ENCODE measurements at places on chromosomes 6 and 20.

DNA sequence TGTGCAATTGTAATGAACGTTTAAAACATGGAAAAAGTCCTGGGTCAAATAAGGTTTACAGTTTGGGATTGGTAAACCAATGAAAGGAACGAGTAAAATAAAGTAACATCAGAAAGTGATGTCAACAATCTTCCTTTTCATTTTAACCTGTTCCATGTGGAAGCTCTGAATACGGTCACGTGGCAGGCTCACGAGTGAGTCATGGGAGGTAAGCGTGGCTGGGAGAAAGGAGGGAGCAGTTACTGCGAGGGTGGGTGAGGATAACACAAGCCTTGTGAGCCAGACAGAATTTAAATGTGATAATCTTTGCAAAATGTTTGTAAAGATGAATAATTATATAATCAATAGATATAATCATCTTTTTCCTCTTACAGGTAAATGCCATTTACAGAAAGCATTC is 171.3 kb upstream of the HDAC2 start:
- DNase-seq, result no peak

- DNase-seq, result no peak
Measured at GRCh38 chr6:116386581-116387299, 16.0 kb downstream of the DSE start.

DNA sequence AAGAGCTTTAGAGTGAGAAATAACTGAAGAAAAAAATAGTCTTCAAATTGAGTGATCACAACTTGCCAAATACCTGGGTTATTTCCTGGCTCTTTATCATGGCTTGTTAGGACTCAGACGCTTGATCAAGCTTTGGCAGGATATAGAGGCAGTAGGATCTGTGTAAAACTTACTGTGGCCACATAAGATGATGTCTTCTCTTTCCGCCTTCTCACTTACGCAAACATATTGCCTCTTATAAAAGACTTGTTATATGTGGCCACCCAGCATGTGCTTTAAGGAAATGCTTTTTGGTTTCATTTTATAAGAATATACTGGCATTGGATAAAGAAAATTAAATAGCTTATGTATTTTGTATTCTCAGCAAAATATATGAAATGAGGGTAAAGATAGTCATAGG is 101.8 kb upstream of the AKIRIN2 start:
- DNase-seq, result no peak

- DNase-seq, result no peak
Measured at GRCh38 chr6:69987550-69987949, 121.2 kb downstream of the COL19A1 start.

DNA sequence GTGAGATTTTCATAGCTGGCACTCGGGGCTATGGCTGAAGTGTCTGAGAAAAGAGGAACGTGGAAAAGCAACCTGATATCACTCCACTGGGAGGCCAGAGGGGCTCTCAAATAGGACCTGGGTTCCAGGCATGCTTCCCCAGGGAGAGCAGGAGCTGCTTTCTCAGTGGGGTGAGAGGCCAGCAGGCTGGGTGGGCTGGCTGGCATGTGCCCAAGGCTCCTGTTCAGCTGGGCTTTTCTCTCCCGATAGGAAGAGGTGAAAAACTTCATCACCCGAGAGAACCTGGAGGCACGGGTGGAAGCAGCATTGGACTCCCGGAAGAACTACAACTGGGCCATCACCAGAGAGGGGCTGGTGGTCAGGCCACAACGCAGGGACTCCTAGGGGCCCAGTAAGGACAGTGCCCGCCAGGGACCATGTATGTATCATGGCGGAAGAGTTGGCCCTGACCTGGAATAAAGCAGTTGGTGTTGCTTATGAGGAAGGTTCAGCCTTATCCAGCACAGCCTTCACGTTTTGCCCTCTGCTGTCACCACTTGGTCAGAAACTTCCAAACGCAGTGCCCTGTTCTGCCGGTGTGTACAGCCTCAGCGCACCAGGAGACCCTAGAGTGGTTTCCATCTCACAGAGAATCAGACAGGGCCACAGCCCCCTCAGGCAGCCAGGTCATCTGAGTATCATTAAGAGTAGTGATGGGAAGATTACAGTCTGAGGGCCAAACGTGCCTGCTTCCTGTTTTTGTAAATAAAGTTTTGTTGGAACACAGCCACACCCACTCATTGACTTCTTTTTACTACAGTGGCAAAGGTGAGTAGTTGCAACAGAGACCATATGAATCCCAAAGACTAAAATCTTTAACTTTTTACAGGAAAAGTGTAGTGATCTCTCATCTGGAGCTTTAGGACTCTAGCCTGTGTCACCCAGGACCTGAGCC is 1.9 kb downstream of the MRPS26 start:
- DNase-seq, result no peak

DNA sequence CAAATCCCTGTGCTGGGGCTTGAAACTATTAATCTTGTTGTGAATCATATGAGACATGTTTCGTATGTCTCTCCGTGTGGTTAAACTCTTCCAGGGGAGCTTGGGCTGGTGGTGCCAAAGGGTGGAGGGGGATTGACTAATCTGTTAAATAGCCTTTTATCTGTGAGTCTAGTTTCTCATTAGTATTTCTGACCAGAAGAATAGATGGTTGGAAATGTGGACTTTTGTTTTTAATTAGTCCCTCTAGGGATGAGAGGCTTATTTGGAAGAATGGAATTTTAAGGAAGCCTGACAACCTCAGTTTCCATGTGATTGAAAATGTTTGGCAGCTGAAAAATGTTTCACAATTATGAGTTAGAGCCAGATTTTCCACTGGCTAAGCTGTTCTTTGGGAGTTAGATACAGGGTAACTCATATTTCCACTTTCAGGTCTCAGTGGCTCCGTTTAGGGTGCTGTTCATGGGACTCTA is 117.3 kb downstream of the BCKDHB start:
- DNase-seq, result no peak

GRCh38 chr20:63359937-63360849 is 956 bp downstream of the CHRNA4 start:
- no peak for DNase-seq

DNA sequence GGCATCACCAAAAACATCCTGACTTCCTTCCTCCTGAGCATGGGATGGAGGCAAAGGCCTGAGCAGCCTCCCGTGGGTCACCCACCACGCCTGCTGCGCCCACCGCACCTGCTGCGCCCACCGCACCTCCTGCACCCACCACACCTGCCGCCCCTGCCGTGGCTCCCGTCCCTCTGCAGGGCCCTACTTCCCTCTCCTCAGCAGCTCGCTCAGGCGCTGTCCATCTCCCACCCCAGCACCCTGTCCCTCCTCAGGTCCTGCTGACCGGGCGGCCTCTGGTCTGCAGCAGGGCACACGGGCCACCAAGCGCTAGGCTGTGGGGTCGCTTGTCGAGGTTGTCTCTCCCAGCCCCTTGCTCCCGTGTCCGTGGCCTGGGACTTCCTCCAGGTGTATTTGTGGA is 72.7 kb upstream of the SLCO4A1 start:
- DNase-seq, result no peak
